ENCODE measurements at places on chromosomes 2 and 18. TPM values are rescaled to one million over a fixed set of nuclear protein-coding genes. Genes with fewer than 3 reads are reported as not detected.

LAMA3 gene
- total RNA-seq, result 0.05 TPM

CCBE1 gene
- total RNA-seq, result not detected

GYPC gene
- total RNA-seq, result 155 TPM

TAF1B gene
- total RNA-seq, result 24.8 TPM

NETO1 gene
- not detected for total RNA-seq

FTCDNL1 gene
- 5.2 TPM for total RNA-seq

IL1RL1 gene
- total RNA-seq, result 0.43 TPM

ADAM23 gene
- total RNA-seq, result 0.10 TPM

ALK gene
- not detected for total RNA-seq

FAP gene
- total RNA-seq, result not detected

TUBA3E gene
- total RNA-seq, result not detected

RNF144A gene
- total RNA-seq, result 50.6 TPM

LYG2 gene
- not detected for total RNA-seq

COLEC11 gene
- not detected for total RNA-seq

SLC9A4 gene
- 0.10 TPM for total RNA-seq

CIDEA gene
- not detected for total RNA-seq

RSAD2 gene
- total RNA-seq, result 9.9 TPM

OLA1 gene
- total RNA-seq, result 140 TPM

IL36RN gene
- total RNA-seq, result not detected

TMEM87B gene
- total RNA-seq, result 12.0 TPM

TGFA gene
- 0.33 TPM for total RNA-seq

SERPINB3 gene
- not detected for total RNA-seq

Data from activated naive CD4-positive, alpha-beta T cell treated with anti-CD3 and anti-CD28 coated beads for 36 hours (primary cell).